ENCODE measurements at places on chromosomes 1 and 21.

- DNase-seq = no peak
Observed at GRCh38 chr1:158121604-158122254, 59.0 kb upstream of the CD1D start.

GRCh38 chr21:25903607-25904006, 168.8 kb downstream of the GABPA start:
- DNase-seq = no peak

- no peak for DNase-seq
Observed at GRCh38 chr1:84842748-84843231, 50.2 kb downstream of the LPAR3 start.

- DNase-seq = no peak
Observed at GRCh38 chr1:2439369-2439768, 27.0 kb upstream of the PEX10 start.

DNA sequence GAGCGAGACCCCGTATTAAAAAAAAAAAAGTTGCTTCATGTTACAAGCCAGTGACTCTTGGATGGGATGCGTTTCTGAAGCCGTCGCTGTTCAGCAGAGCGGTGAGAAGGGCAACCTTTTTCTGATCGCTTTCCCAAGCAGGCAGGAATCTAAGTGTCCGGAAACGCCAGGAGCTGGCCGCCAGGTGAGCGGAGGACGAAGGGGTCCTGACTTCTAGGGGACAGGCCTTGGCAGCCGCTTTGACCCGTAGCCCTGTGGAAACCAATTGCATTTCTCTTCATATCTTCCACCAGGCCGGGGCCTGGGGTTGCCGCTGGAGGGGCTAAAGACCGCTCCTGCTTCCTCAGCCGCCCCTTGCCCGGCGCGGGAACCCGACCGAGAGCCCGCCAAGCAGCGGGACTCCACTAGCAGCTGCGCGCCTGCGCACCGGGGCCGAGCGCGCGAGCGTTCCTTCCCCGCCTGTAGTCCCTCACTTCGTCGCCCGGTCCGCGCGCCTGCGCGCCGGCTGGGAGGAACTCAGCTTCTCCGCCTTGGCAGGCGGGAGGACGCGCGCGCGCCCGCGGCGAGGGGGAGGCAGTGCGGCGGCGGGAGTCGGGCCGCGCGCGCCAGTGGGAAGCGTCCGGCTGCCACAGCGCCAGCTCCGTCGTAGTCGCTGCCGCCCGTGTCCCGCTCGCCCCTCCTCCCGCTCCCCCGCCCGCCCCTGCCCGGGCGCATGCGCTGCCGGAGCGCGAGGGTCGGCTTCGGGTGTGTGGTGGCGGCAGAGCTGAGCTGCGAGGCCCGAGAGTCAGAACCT, at the start of gene SPEN:
Gene SPEN, plus strand, starts transcription at position 608 of the 793 bp plus-strand sequence. CDS start 361 bp downstream, outside the sequence.
- peak; percentile 96 for DNase-seq

DNA sequence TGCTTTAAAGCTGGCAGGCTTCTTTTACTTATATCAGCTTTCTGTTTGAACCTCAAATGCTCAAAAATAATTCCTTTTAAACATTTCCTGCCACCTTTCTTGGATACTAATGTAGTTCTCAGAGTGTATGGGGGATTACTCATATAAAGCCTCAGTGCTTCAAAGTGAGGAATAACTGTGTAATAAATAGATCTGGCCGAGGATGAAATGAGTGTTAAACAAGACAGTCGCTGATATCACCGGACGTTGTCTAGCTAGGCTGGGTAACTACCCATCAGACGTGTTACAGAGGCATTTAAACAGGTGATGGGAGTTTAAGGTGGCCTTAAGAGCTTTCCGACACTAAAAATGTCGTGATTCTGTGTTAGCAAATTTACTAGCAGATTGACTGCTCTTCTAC, 53.1 kb downstream of the VANGL2 start:
- no peak for DNase-seq

- no peak for DNase-seq
Observed at GRCh38 chr21:23130308-23130707, 2132.1 kb downstream of the NCAM2 start.

GRCh38 chr1:183023601-183024316, 539 bp downstream of the LAMC1 start:
- no peak for DNase-seq

DNA sequence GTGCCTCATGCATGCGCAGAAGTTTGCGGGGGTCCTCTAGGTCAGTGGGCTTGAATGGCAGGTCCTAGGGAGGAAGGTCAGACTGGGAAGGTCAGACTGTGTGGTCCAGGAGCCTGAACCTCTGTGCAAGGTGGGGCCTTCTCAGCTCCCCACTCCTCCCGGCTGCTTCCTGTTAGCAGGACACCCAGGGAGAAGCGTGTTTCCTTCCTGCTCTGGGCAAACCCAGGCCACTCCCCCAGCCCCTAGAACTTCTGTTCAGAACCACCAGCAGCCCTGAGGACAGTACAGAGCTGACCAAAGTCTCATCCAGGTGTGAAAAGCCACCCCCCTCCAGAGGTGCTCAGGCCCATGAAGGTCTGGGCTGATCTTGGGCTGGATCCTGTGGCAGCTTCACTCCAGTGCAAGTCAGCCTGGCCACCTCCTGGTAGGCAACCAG, 29.9 kb downstream of the NAV1 start:
- no peak for DNase-seq

DNA sequence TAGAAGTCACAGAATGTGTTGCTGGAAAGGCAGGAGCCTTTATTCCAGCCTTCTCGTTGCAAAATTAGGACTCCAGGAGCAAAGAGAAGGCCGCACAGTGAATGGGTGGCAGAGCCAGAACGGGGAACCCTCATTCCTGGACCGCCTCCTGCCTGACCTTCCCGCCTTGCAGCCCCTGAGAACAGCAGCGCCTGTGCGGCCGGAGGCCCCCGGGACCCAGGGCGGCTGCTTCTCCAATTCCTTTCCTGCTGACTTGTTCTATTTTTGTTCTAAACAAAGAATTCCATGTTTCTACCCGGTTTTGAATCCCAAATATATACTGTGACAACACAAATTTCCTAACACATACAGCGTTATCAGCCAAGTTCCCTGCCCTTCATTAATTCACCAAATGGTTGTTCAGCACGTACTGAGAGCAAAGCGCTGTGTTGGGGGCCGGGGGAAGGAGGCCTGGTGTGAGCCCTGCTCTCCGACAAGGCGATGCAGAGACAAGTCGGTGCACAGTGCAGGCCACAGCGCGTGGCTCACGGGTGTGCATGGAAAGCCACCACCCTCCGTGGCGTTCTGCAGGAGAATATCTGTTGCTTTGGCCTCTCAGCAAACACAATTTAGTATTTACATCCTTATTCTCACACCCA, 31.9 kb upstream of the COL6A2 start:
- no peak for DNase-seq

- DNase-seq = no peak
Observed at GRCh38 chr1:206801467-206801866, 29.2 kb upstream of the IL10 start.

GRCh38 chr1:214920337-214920736, 162.2 kb upstream of the KCNK2 start:
- no peak for DNase-seq

GRCh38 chr1:21786640-21787039, 3.7 kb upstream of the USP48 start:
- DNase-seq = no peak

DNA sequence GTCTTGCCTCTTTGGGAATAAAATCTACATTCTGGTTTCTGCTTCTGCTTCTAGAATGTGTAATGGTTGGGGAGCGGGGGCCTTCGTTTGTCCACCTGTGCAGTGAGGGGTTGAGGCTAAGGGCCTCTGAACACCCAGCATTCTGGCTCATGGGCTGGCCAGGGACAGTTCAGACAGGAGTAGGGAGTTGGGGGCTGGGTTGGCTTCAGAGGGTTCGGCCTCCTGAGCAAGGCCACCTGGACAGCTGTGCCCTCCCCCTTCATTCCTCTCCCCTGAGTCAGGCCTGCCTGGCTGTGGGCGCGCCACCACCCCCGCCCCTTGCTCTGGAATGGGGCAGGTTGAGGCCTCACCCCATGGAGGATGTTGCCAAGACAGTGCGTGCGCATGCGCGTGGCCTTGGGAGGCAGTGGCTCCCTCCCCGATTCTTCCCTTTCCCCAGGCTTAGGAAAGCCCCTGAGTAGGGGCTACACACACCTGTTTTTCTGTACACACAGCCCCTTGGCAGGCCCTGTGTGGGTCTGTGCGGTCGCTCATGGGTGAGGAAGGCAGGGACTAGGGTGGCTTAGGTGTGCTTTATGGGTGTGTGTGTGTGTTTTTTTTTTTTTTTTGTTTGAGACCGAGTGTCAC, 57.0 kb downstream of the YARS1 start:
- DNase-seq = no peak

DNA sequence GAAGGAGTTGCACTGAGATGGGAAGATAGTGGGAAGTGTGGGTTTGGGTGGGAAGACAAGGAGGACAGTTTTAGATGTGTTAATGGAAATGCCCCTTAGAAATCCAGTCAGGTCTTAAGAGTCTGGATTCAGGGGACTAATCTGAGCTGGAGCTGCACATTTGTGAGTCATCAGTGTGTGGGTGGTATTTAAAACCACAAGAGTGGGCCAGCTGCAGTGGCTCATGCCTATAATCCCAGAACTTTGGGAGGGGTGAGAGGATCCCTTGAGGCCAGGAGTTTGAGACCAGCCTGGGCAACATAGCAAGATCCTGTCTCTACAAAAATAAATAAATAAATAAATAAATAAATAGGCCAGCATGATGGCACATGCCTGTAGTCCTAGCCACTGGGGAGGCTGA, 40.9 kb upstream of the SLC6A9 start:
- DNase-seq = no peak

- DNase-seq = no peak
Observed at GRCh38 chr1:77333501-77333900, 51.7 kb downstream of the AK5 start.

DNA sequence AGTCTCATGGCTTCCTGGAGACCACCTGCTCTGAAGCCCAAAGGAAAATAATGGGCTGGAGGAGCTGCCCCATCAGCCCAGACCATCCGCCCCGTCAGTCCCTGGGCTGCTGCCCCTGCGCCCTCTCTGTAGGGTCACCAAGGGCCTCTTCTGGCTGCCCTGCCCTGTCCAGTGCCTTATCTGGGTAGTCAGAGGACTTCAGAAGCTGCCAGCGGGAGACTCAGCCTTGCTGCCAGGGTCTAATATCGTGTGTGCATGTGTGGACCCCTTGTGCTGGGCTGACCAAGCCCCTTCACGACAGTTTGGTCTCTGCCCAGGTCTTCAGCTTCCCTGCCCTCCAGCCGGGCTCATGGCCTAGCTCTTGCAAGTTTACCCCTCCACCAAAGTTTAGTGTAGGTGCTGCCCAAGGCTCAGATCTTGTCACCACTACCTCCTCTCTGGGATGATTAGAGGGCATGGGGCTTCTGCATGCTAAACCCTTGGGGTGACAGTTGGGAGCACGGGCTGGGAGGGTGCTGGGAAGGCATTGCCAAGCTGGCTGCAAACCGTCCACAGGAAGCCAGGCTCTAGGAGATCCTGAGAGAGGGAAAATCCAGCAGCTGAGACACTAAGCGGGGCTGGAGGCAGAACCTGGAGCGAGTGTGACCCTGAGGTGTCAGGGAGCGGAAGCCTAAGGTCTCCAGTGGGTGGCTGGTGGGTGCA, 20.6 kb downstream of the NENF start:
- DNase-seq = no peak

DNA sequence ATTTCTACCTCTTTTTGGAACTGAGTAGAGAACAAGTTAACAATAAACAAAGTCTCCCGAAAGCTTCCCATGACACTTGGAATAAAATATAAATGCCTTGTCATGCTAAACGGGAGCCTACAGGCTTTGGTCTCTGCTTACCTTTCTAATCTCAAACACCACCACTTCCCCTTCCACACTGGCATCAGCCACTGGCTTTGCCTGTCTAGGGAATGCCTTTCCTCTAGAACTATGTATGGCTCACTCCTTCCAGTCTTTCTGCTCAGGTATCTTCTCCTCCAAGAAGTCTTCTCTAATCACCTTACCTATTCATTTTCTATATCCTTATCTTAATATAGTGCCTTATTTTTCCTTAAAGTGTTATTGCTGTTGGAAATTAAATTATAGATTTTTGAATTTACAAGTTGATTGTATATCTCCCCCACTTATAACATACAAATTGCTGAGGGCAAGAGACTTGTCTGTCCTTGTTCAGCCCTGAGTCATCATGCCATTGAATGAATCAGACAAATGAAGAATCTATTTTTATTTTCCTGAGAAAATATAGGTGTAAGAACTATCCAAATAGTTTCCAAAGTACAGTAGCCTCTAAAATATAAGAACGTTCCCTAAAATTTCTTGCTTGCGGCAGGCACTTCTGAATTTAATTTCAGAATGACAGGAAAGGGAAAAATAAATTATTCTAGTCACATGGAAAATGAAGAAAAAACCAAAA, 119.2 kb downstream of the TM2D1 start:
- DNase-seq = no peak

DNA sequence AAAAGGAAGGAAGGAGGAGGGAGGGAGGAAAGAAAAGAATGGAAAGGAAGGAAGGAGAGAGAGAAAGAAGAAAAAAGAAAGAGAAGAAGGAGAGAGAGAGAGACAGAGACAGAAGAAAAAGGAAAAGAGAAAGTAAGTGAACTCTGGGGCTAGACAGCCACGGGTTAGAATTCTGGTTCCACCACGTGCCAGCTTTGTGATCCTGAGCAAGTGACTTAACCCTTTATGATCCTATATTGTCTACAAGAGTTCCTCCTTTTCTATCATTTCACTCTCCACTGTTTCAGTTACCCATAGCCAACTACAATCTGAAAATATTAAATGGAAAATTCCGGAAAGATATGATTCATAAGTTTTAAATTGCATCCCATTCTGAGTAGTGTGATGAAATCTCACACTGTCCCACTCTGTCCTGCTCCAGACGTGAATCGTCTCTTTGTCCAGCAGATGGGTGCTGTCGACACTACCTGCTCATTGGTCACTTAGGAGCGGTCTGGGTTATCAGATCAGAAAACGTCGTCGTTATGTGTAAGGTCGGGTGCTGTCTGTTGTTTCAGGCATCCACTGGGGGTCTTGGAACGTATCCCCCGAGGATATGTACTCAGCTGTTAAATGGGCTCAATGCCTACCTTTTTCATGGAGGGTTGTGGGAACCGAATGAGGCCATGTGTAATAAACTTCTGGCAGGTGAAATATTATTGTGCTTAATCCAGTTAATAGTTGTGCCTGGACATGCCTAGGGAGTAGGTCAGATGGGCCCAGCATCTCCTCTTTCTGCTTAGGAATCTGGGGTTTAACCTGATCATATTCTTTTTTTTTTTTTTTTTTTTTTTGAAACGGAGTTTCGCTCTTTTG, 19.1 kb downstream of the TMEM51 start:
- DNase-seq = no peak

DNA sequence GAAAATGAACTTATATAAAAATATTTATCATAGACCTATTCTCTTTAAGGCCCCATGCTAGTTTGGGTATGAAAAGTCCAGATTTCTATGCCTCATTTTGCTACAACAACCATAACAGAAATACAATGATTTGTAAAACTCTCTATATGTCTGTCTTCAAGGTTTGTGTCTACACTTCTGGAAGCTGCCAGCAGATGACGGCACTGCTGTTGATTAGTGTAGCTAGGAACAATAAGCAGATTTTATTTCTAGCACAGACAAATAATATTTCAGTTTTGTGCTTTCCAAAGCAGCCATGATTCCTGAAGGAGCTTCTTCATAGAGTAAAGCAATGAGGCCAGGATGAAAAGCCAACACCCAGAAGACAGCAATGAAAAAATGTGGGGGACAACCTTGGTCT, 779.6 kb upstream of the ADGRL2 start:
- DNase-seq = no peak

Data from activated T-helper 1 cell treated with anti-CD3 and anti-CD28 coated beads, Interleukin-2, amount 50 U/mL, for 16 hours (primary cell).